ENCODE measurements at places on chromosomes 1 and 21.

GRCh38 chr1:226149806-226150205 lies 36.7 kb downstream of the ACBD3 start:
- DNase-seq, result no peak

- DNase-seq, result no peak
Observed at GRCh38 chr1:154425172-154425571, 20.0 kb downstream of the IL6R start.

DNA sequence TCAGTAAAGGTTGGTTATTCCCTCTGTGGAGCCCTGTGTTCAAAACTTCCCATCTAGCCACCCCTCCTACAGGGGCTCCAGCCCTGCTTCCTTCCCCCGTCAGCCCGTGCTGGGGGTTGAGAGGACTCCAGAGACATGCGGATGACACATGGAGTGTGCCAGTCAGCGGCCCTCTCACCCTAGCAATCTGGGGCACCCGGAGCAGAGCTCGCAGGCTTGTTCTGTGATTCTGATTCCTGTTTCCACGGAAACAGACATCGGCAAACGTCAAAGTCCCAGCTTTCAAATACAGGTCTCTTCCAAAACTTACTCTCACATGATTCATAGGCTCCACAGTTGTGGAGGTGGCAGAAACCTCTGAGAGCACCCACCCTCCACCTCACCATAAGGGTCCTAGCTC lies 9.8 kb upstream of the SSBP3 start:
- peak; percentile 81 for DNase-seq

- DNase-seq, result no peak
Observed at GRCh38 chr1:68199603-68200002, 32.7 kb downstream of the WLS start.

DNA sequence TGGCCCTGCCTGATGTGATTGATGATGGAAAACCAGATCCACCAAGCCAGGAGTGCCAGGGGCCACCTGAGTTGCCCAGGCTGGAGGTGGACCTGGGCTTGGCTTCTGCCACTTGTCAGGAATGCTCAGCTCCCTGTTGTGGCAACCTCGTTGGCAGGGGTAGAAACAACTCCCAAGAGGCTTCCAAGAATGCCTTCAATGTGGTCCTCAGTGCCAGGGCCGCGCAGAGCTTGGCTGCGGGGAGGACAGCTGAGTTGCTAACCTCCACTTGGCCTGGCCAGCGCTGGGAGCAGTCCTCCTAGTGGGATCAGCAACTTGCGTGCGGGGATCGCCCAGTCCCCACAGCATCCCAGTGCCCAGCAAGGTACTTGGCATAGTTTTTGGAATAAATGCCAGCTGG lies 9.0 kb downstream of the MYOM3 start:
- DNase-seq, result no peak

DNA sequence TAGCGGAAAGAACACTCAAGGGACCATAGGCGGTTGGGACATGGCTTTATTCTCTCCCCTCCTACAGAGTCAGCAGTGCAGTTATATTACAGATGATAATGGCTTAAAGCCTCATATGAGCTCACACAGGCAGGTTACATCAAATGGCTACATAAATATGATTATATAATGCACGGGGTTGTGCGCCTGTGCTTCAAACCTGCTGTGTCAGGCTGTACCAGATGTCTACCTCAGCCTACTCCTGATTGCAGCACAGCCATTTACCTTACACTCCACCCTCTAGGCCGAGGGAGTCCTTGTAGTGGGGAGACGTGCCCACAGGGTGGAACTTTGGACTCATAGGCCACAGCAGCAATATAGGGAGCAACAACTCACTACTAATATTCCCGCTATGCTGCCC lies 16.4 kb upstream of the TBX19 start:
- no peak for DNase-seq

- DNase-seq, result no peak
Observed at GRCh38 chr1:113090051-113090450, 17.1 kb downstream of the LRIG2 start.

GRCh38 chr1:51908499-51908898 lies 30.0 kb upstream of the NRDC start:
- no peak for DNase-seq

GRCh38 chr1:212317916-212318315 lies 32.7 kb downstream of the PPP2R5A start:
- no peak for DNase-seq

DNA sequence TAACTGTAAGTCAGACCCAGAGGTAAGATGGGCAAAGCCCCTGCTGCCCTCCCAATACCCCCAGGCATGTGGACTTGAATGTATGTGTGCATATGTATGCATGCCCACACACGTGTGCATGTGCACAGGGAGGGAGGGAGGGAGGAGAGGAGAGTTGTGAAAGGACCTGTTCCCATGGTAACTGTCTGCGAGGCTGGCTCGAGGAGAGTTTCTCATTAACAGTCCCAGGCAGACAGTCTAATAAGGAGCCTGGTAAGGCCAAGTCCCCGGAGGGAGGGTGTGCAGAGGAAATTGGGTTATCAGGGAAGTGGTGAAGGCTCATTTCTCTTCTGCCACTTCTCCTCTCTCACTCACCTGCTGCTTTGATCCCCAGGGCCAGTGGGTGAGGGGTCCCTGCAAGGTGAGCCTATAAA lies 74.9 kb downstream of the NFASC start:
- DNase-seq, result no peak

- no peak for DNase-seq
Observed at GRCh38 chr1:33727310-33727709, 136.6 kb upstream of the HMGB4 start.

- DNase-seq, result no peak
Observed at GRCh38 chr1:1160281-1160930, 13.3 kb upstream of the TTLL10 start.

DNA sequence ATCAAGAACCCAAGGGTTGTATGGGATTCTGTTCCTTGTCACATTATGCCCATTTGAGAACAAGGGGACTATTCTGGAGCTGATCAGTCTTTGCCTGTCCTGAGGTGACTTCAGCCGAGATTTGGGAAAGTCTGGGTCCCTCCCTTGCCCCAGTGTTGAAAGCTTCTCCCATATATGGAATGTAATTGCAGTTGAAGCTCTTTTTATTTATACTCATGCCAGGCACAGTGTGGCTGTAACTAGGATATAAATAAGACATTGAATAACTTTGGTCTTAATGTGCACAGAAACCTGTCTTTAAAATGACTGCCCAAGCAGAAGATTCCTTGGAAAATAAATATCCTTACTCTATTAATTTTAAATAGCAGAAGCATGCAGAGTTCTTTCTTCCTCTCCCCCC lies 15.2 kb downstream of the AKNAD1 start:
- no peak for DNase-seq

GRCh38 chr1:22452481-22452957 lies 868 bp downstream of the ZBTB40 start:
- DNase-seq, result no peak

DNA sequence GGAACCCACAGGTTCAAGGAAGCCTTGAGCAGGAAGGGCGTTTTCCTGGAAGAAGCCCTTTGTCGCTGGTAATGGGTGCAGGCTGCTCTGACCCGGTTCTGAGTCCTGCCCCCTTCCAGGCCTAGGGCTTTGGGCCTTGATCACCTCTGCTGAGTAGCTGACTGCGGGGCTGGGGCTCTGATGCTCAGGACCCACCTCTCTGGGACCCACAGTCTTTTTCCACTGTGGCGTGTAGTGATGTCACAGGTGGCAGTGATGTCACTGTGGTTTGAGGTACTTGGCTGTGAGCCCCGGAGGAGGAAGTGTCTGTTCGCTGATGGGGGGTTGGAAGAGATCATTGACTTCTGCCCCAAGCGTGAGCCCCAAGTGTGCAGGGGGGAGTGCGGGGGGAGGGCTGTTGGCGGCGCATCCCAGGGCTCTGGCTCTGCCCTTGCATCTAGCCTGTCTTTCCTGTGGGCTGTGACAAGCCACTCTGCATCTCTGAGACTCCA lies 6.9 kb downstream of the TNFRSF1B start:
- no peak for DNase-seq

- no peak for DNase-seq
Observed at GRCh38 chr21:42153046-42153686, 65.8 kb upstream of the ABCG1 start.

- no peak for DNase-seq
Observed at GRCh38 chr21:18449605-18450550, 46.3 kb upstream of the TMPRSS15 start.

DNA sequence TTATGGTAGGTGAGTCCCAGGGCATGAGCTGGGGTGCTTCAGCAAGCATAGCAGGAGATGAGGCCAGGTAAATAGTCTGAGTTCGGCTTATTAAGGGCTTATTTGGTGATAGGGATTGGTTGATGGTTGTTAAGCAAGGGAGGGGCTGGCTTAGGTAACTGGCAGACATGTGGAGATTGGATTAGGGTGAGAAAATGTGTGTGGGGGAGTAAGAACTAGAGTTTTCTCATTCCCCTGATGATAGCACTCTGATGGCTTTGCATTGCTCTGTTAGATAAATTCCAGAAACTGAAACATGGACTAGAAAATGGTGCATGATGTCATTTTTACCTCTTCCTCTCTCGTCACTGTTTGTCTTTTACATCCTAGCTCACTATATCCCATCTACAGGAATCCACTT lies 53.6 kb downstream of the FGGY start:
- DNase-seq, result no peak

DNA sequence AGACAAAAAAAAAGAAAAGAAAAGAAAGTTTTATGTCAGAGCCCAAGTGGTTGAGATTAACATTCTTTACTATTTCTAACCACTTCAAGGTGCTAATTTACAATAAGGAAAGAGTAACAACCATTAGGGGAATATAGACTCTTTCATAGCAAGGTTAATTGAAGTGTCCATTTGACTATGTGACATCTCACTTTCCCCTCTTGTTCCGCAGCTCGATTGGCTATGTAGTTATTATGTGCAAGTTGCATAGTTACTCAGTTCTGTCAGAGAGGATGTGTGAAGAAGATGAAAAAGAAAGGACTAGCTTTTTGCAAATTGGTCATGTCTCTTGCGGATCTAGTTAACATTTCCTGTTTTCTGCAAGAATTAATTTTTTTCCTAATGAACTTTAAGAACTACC lies 273.7 kb downstream of the RGS7 start:
- no peak for DNase-seq
